Stimulated activated CD8-positive, alpha-beta memory T cell treated with anti-CD3 and anti-CD28 coated beads, Interleukin-2, amount 100 ng/mL, for 48 hours (primary cell): ENCODE measurements at places on chromosomes 3 and 15.

DNA sequence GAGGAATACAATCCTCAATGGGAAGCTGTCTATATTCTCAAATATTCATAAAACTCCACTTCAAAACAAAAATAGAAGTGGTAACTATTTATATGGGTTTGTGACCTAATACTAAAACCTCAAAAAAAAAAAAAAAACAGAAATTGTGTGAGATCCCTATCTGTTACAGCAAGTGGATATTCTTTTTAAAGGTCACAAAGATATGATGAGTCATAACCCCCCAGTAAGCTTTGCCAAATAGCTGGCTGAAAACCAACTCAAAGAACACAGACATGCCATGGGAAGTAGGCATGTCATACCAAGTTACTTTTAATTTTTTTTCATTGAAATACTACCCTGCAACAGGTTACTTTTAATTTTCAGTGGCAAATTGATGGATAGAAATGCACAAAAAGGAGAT is 62.5 kb downstream of the CBLB start:
- no peak for DNase-seq

DNA sequence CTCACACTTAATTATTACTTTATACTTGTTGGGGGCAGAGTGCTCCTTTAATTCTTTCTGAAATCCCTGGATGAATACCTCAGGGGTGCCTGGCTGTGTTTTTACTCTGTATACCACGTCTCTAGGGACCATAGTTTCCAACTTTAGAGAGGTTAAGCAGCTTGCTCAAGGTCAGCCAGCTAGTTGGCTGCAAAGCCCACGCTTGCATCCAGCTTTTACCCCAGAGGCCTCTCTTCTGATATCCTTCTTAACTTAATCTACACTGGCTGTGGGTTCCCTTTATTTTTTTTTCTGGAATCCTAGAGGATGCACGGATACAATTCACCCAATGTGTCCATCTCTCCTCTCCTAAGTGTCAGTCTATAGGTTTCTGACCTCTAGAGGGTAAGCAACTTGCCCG is 1.4 kb downstream of the PDZRN3 start:
- DNase-seq, result no peak

- DNase-seq, result no peak
These were observed 6.3 kb downstream of the LRRK1 start for GRCh38 chr15:100925480-100925879.

GRCh38 chr15:61598655-61599054 is 369.6 kb upstream of the RORA start:
- DNase-seq, result no peak

GRCh38 chr3:50392101-50392715 is 32.9 kb upstream of the TMEM115 start:
- DNase-seq, result no peak

DNA sequence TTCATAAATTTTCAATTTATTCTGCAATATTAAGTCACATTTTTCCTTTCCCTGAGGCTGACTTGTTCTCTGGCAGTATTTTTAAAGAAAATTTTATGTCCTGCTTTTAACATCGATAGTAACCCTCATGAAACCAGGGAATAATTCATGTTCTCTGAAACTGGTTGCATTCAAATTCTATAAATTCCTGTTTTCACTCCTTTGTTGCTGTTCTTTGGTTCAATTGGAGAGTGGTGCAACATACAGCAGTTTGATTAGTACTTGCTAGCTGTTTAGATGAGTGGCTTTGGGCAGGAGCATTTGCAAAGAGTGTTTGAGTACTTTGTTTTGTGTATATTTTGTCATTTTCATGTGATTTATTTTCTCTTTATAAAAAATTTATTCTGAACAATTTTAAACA is 19.2 kb downstream of the ZIC1 start:
- DNase-seq, result no peak

- DNase-seq, result no peak
These were observed 177.2 kb downstream of the LPP start for GRCh38 chr3:188331166-188331565.

GRCh38 chr3:16309558-16309957 is 44.5 kb downstream of the OXNAD1 start:
- no peak for DNase-seq

DNA sequence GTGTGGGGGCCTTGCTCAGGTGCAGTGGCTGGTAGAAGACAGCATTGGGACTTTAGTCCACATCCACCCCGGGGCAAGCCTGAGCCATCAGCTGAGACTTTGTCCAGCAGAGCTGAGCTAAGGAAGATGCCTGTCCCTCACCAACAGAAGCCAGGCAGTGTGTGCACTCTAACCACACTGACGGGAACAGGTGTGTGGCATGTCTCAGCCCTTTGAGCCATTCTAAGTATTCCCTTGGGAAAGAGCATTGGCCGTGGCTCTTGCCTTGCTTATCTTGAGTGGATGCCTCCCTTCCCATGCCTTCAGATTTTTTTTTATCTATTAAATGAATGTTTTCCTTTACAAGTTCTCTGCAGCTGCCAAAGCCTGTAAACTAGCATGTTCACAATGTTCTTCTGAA is 3.5 kb downstream of the GABRA5 start:
- DNase-seq, result no peak

DNA sequence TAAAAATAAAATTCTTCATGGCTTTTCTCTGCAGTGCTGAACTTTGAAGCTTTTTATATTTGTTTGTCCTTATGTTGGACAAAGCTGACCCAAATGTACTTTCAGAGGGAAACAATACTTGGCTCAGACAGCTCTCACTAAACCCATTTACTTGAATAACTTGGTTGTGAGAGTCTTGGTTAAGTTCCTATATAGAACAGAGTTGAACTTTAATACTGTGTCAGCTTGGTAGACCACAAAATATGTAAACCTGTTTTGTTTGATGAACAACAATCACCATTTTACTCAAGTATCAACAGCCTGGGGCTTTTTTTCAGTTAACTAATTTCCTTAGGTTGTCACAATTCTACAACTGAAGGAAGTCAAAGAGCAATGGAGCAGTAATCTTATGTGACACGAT is 211.9 kb downstream of the CADM2 start:
- DNase-seq, result no peak

GRCh38 chr15:69509131-69509530 is 56.5 kb downstream of the RPLP1 start:
- DNase-seq, result peak; percentile 7

DNA sequence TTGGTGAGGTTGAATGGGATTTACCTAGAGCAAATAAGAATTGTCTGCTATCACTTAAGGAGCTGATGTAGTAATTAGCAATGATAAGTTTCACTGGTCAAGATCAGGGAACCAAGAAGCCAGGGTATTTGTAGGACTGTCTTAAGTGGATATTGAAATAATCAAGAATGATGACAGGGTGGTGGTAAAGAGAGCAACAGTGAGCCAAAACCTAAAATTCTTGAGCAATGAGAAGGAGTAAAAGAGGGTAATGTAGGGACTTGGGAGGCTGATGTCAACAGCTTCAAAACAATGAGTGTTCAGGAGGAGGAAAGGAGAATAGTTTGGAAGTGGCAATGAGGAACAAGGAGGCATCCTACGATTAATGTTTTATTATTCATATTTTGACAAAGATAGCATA is 31.5 kb upstream of the SLC2A2 start:
- no peak for DNase-seq

DNA sequence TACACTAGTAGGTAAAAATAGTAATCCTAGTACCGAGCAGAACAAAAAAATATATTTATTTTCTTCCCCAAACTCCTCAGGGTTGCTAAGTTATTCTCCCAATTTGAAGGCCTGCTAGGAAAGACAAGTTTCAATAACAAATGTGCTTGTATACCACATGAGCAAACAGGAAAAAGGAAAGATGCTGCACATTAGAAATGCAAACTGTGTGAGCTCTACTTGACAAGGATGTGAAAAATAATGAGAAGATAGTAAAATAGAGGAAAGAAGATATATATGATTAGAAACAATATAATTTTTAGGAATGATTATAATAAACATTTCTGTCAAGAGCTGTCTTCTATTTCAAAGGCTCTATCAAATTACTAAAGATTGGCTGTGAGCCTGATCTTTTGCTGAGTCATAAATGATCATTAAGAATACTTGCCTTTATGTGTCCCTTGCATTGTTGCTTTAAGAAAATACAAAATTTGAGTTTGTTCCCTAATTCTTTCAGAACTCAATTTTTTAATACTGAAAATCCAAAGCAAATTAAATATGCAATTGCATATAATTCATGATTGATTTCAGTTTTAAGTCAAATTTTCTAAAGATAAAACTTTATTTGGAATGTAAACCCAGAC is 174.2 kb downstream of the NEK10 start:
- DNase-seq, result no peak

DNA sequence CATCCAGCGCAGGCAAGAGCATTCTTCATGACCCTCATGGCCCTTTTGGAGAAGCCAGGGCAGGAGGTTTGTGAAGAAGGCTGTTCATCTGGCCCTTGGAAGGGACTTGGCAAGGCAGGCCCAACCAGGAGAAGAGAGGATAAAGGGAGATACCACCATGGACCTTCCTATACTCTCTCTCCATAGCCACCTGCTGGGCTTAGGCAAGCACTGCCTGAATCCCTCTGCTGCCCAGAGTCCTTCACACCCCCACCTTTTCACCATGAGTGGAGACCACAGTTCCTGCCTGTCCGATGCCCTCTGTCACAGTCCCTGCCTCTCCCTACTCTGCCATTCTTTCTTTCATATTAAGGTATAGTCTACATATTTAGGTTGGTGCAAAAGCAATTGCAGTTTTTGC is 10.6 kb upstream of the SFMBT1 start:
- no peak for DNase-seq

DNA sequence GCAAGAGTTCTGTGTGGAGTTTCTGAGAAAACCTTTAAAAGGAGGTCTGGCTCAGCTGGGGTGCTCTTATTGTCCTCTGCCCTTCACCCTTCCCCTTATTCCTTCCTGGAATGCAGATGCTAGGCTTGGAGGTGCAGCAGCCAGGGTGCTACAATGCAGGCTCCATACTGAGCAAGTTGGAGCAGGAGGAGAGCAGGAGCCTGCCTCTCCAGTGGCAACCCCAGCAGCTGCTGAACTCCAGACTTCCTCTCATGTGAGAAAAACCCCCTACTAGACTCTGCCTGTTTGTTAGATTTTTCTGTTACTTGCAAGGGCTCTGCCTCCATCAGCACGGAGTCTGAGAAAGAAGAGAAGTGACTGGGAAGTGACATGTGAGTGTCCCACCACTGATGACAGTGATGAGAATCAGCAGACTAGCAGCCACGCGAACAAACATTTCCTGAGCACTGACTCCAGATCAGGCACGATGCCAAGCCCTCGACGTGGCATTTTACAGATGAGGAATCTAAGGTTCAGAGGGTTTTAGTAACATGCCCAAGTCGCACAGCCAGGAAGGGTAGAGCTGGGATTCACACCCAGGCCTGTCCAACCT is 16.1 kb upstream of the RARRES1 start:
- DNase-seq, result no peak

GRCh38 chr3:127038466-127038865 is 55.6 kb downstream of the PLXNA1 start:
- no peak for DNase-seq

DNA sequence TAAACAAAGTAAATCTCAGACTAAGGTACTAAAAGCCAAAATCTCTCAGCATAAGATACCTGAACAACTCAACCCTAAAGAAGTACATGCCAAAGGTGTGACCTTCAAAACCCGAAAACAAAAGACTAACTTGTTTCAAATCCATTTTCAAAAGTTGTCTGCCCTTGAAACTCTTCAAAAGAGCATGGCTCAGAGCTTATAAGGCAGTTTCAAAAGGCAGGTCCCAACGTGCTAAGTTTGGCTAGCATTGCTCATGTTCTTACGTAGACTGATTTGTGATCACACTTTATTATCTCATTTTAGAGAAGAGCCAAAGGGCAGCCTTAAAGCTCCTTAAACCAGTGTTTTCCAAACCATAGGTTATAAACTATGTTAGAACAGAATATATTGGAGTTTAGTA is 112.2 kb downstream of the FEZF2 start:
- no peak for DNase-seq

DNA sequence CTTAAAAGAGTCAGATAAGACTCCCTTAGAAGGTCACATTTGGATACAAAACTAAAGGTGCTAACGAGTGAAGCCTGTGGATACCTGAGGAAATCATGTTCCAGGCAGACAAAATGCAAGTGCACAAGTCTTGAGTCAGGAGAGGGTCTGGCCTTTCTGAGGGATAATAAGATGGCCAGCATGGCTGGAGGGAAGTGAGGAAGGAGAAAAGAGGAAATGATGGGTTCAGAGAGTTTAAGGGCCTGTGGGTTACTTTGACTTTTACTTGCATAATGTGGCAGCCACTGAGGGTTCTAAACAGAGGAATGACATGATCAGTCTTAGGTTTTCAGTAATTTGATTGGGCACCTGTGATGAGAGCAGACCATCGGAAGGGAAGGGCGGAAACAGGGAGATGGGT is 3.5 kb upstream of the ROPN1B start:
- DNase-seq, result no peak

GRCh38 chr15:65026756-65027155 is 2.7 kb downstream of the MTFMT start:
- no peak for DNase-seq

GRCh38 chr3:143483214-143483613 is 363.6 kb downstream of the CHST2 start:
- no peak for DNase-seq

GRCh38 chr3:37198996-37199395 is 24.6 kb upstream of the LRRFIP2 start:
- DNase-seq, result no peak

DNA sequence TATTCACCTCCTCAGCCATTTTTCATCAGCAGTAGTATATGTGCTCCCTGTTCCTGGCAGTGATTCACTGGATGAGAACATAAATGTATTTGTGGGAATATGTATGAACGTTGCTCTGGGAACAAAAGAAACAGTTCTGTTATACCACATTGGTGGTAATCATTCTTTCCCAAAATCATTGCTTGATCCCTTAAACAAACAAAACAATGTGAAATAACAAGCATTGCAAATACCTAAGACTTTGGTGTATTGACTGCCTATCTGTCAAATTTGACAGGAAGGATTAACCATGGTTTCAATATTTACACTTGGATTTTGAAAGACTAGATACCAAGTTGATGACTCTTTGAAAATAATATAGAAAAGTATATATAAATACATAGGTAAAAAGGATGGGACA is 284.1 kb downstream of the FHIT start:
- no peak for DNase-seq

DNA sequence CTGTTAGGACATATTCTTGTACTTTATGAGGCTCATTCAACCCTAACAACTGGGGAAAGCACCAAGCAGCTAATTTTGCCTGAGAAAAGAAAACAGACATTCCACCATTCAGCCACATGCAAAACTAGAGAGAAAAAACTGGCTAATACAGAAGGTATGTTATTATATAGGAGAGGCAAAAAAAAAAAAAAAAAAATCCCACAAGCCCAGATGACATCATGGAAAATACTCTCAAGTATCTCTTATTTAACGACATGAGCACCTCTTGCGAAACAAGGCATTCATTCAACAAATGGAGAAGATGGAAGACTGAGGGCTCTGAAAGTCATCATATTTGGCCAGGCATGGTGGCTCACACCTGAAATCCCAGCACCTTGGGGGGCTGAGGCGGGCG is 61.5 kb downstream of the PRICKLE2 start:
- no peak for DNase-seq

GRCh38 chr3:180362081-180362480 is 239.9 kb upstream of the TTC14 start:
- no peak for DNase-seq

GRCh38 chr15:23869396-23869795 is 182.3 kb upstream of the NDN start:
- DNase-seq, result no peak

- no peak for DNase-seq
These were observed 23.4 kb downstream of the RAB5A start for GRCh38 chr3:19970327-19970726.
